ENCODE measurements at places on chromosomes 11 and 22.

DNA sequence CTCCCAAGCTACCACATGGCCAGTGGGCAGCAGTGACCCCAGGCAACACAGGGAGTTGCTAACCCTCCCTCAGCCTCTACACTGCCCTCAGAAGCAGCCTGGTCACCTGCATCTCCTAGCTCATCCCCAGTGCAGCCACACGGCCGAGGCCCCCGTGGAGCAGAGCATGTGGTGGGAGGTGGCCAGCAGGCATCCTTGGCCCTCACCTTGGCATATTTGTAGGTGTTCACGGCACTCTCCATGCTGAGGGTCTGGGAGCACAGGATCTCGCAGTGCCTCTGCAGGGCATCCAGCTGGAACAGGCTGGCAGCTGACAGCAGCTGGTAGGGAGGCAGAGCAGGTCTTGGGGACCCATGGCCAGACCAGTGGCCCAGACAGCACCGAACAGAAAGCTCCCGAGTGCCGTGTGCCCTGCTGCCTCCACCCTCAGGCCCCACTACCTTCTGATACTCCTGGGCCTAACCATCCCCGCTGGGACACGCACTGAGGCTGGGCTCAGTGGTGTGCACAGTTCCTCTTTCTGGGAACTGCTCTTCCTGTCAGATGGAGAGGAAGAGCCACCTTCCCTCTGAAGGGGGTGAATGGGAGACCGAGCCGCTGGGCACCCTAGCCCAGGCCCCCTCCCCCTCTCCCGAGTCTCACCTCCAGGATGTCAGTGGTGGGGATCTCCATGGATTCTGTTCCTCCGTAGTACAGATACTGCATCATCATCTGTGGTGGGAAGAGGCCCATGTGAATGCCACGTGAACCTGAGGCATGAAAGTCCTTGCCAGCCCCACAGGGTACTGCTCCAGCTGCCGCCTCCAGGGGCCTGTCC is 48.8 kb downstream of the NAT10 start:
- no peak for DNase-seq

DNA sequence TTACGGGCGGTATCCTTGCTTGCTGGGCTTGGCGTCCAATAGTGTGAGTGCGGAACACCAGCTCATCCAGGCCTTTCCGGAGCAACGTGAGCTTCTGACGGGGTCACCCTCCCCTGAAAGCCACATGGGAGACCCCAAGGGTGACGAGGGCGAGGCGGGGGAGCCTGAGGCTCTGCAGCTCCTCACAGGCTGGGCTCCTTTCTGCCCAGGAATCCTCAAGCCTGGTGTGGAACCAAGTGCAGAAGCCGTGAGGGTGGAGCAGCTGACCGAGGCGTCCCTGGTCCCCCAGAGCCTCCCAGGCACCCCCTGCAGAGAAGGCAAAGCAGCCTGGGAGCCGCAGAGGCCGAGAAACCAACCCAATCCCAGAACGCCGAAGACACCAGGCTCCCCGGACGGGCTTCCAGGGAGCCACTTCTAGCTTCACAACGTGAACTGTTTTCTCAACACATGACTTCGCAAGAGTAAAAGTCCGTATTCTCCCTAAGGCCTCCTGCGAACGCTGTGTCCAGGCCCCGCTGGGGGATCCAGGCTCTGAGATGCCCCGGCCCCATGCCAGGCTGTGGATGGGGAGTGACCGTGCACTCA is 530.3 kb downstream of the BRD1 start:
- peak; percentile 20 for DNase-seq

GRCh38 chr11:102798012-102798746 is at the start of gene MMP1:
TSS of gene MMP1 (minus strand) at chr11:102798160. CDS start at chr11:102798092, 68 bp downstream.
- no peak for DNase-seq

DNA sequence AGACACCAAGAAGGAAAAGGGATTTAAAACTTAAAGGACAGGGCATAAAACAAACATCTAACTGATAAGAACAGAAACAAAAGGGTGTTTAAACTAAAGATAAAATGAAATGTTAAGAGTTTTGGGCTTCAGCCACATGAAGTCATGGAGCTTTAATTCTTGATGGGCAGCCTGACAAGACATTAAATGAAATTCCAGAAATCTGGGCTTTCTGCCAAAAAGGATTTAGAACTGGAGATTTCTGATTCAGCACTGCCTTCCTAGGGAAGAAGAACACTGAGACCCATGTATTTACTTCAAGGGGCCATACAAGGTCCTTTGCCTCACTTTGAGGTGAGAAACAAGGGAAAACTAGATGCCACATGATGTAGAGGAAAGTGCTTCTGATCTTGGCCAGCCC is 355.9 kb upstream of the RAG2 start:
- no peak for DNase-seq

- no peak for DNase-seq
Measured at GRCh38 chr22:23219822-23220484, 39.6 kb downstream of the BCR start.

Data from liver (tissue), 10 donors.